ENCODE measurements at places on chromosomes 7 and 10.
A peak's percentile ranks its signal among the peaks of the same experiment; 100 is the strongest.

- no peak for DNase-seq
Observed at GRCh38 chr10:110837418-110838171, 34.1 kb upstream of the PDCD4 start.

DNA sequence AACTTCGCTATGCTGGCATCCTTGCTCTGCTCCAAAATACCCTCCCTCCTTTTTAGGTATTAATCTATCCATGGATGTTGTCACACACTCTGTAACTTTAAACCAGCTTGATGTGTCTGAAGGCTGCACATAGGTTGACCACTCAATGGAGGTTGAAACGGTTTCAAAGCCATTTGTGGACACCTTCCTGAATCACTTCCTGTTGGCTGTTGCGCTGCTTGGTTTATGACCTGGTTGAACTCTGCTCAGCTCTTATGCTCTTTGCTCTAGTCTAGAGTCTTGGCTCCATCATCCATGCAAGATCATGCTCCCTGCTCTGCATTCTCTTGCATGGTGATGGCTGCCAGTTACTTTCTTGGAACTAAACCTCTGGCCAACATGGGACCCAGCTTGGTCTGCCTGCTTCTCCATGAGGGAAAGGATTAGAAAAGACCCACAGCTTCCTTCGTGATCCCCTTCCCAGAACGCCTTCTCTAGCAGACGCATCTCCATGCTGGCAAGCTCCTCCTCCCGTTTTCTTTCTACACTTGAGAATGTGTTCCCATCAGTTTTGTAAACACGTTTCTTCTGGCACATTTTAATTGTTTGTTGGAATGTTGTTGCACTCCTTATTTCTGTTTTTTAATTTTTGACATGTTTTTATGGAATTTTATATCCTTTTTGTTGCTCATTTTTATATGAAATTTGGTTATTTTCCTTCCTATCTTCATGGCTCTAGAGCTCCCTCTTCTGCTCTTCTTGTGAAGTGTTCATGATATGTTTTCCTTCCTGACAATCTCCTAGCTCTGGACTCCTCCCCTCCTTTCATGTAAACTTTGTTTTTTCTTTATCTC, 149.8 kb downstream of the XPNPEP1 start:
- DNase-seq = no peak

DNA sequence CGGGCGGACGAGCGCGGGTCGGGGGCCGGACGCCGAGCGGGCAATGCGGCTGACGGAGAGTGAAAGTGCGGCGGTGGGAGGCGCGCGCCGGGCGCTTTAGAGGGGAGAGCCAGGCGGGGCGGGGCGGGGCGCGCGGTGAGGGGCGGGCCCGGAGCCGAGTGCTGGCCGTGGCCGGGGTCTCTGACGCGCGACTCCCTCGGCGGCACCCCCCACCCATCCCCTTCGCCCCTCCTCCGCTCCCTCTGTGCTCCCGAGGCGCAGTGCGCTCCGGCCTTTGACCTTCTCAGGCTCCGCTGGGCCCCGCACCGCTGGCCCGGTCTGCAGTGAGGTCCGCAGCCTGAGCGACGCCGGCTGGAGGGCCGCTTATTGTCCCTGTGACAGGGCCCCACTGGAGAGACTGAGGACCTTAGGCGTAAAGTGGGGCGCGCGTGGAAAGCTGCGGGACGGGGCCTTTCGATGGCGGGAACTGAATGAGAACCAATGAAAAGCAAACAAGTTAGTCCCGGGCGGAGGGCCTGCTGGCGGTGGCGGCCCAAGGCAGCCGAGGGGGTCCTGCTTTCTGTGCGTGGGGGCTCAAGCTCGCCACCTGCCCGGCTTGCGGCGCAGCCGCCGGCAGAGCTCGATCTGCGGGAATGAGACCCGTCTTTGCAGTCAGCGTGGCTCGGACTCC, at the start of gene CXCL12:
CXCL12 (minus strand) TSS at position 72 of the 670 bp plus-strand sequence. CDS start 92 bp downstream, outside the sequence.
- peak; percentile 88 for DNase-seq

DNA sequence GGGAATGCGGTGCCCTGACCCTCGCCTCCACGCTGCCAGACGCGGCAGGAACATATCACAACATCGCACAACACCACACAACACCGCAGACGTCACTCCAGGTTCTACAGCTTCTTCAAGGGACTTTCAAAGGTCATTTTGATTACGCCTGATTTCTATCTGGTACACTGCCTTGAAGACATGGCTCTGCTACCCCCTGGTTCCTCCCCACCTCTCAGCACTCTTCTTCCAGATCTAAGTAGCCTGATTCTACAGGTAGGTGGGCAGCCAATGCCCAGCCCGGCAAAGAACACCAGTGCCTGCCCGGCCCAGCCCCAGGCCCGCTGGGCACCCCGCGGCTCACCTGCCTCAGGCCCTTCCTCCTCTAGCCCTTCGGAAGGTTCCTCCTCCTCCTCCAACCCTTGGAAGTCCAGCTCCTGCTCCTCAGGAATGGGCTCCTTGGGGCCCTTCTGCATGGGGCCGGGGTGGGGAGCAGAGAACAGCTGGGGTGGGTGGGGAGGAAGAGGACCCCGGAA, 8.4 kb downstream of the GIGYF1 start:
- DNase-seq = no peak

GRCh38 chr7:150570556-150571465, 3.6 kb downstream of the GIMAP4 start:
- DNase-seq = no peak

GRCh38 chr7:84040355-84040754, 154.2 kb downstream of the SEMA3A start:
- peak; percentile 44 for DNase-seq

- peak; percentile 65 for DNase-seq
Observed at GRCh38 chr7:16484453-16485158, 19.1 kb upstream of the SOSTDC1 start.

DNA sequence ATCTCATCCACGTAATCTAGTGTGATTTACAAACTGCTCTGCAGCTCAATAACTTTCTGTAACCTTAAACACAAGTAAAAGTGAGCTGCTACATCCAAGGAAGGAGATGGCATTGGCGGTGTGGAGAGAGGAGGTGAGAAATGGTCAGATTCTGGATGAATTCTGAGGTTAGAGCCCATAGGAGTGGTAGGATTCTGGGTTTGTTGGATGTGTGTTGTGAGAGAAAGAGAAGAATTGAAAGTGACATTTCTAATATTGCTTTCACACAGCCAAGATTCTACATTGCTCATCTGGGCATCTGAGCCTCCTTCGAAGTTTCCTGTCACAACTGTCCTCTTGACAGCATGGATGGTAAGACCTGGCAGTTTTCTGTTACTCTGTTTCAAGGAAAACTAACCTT, 2.5 kb downstream of the MCM10 start:
- no peak for DNase-seq

- DNase-seq = peak; percentile 86
Observed at GRCh38 chr7:41711283-41712064, 8.6 kb upstream of the INHBA start.

- peak; percentile 43 for DNase-seq
Observed at GRCh38 chr7:159140170-159140910, 4.3 kb downstream of the VIPR2 start.

GRCh38 chr7:99786726-99787335, 2.8 kb upstream of the CYP3A4 start:
- DNase-seq = no peak

GRCh38 chr10:119673271-119673670, 22.1 kb downstream of the BAG3 start:
- no peak for DNase-seq

DNA sequence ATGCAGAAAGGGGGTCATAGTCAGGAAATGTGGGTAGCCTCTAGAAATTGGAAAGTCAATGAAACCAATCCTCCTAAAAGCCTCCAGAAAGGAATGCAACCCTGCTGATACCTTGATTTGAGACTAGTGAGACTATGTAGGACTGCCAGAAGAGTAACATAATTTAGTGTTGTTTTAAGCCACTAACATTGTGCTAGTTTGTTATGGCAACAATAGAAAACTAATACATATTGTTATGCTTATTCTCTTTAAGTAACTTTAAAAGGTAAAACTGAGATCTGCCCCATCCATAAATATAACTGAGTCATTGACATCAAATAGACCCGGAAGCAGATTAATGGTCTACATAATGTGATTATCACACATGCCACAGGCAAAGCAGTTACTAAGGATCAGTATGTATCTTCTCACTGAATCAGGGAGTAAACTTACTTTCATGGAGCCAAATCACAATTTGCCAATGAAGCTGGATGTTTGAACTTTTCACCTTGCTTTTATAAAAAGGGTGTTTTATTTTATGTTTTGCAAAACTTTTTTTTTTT, 146.4 kb upstream of the TMEM106B start:
- DNase-seq = no peak

DNA sequence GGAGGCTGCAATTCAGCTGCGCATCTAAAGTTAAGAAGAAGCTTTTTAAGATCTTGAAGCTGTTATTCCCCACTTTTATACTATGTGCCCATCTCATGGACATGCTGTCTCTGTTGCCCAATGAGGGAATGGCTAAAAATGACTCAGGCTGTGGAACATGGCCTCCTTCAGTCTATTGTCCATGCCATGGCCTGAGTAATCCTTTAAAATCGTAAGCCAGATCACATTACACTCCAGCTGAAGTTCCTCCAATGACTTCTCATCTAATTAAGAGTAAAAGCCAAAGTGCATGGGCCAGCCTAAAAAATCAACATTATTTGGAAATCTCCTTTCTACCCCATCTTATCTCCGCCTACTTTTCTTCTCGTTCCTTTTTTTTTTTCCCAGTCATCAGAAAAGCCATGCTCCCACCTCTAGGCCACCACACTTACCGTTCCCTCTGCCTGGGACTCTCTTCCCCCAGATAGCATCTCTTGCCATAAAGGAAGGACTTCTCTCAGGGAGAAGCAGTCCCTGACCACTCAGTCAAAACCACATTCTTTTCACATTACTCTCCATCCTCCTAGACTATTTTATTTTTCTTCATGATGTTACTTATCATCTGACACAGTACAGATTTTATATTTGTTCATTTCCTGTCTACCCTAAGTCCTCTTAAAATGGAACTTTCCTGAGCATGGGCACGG, 337.4 kb downstream of the PRPF18 start:
- no peak for DNase-seq

DNA sequence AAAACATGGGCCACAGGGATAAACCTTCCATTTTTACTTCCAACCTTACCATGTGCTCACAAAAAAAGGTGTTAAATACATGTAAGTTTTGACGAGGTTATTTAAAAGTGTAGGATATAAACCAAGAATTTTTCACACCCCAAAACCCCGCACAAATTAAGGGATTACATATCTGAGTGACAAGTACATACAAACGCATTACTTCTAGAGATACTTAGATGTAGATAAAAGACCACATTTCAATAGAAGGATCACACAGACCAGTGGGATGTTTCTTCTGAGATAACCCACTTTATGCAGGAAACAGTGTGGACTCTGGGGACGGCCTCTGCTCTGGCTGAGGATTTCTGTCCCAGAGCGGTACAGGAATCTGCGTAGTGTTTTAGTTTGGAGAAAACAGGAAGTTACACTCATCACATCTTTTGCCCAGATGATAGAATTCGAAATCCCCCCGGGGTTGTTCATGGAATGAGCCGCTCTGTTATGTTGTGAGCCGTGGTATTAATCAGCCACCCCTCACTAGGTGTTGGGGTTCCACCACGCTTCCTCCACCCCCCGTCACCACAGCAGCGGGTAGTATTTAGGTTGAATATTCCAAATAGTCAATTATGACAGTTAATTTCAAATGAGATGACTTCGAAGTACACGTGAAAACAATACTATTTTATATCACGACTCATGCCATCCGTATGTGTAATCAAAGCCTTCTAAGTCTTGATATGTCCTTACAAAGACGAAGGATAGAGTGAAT, 1.3 kb upstream of the CUL1 start:
- no peak for DNase-seq

GRCh38 chr10:17652585-17652984, 8.6 kb downstream of the STAM start:
- no peak for DNase-seq

DNA sequence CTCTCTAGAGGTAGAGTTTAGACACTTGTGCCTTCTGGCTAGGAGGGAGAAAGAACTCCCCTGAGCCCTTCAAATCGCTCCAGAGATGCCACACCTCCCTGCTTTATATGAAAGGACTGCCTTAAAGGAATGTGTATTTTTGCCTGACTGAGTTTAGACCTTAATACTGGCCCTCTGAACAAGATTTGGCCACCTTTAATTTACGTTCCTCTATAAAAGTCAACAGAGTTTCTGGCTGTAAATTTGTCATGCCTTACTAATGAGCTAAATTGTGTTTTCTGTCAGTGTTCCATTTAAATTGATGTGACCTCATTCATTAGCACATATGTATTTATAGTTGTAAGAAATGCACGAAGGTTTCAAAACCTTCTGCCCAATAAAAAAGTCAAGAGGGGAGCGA, 48.0 kb downstream of the SEMA3C start:
- DNase-seq = no peak
